Right ventricle myocardium superior (tissue), 1 donor: ENCODE measurements at places on chromosomes 2 and 18. TPM values are rescaled to one million over a fixed set of nuclear protein-coding genes. Genes with fewer than 3 reads are reported as not detected.

The CAVIN2 gene
- total RNA-seq = 104 TPM

The CCDC85A gene
- total RNA-seq = 4.3 TPM

The GALNT14 gene
- total RNA-seq = 0.67 TPM

The ZNF521 gene
- total RNA-seq = 24.5 TPM

The CNTNAP5 gene
- not detected for total RNA-seq

The MATN3 gene
- 0.16 TPM for total RNA-seq

The CHAC2 gene
- 4.0 TPM for total RNA-seq

The VWA3B gene
- total RNA-seq = 0.32 TPM

The FHOD3 gene
- 317 TPM for total RNA-seq

The ARHGEF4 gene
- total RNA-seq = 5.1 TPM

The HOXD10 gene
- total RNA-seq = not detected

The RESP18 gene
- not detected for total RNA-seq

The TUBA4B gene
- total RNA-seq = not detected

The GRB14 gene
- total RNA-seq = 24.1 TPM

The RAB6C gene
- 0.22 TPM for total RNA-seq

The STON1 gene
- total RNA-seq = 8.1 TPM

The SMIM21 gene
- total RNA-seq = not detected

The FSHR gene
- total RNA-seq = 0.46 TPM

The ZNF516 gene
- 12.6 TPM for total RNA-seq

The CRYGD gene
- total RNA-seq = not detected
